ENCODE measurements at places on chromosomes 12 and 14.
A peak's percentile ranks its signal among the peaks of the same experiment; 100 is the strongest.

DNA sequence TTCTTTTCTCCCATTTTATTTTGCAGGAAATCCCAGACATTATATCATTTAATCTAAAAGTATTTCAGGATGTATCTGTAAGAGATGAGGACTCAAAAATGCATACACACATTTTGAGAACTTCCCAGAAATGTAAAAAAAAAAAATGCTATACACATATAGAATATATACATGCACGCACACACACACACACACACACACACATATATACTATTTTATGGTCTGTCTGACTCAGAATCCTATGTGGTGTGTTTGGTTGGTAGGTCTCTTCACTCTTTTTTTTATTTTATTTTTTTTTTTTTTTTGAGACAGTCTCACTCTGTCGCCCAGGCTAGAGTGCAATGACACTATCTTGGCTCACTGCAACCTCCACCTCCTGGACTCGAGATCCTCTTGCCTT, 65.5 kb downstream of the FBXO34 start:
- no peak for DNase-seq

DNA sequence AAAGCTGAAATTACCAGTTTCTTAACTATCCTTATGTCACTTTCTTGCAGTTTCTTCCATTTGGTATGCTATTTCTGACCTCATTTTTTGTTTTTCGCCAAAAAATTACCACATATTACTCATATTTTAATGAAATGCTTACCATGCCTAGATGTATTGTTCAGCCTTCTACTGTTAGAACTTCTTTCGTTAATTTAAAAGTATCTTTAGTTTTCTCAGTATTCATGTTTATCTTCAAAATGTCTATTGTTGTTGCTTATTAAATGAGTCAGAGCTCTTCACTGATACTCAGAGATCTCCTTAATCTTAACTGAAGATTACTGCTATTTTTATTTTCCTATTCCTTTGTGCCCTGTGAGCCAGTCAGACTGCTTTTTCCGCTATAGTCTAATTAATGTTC, 20.5 kb downstream of the RAP1B start:
- DNase-seq: no peak

DNA sequence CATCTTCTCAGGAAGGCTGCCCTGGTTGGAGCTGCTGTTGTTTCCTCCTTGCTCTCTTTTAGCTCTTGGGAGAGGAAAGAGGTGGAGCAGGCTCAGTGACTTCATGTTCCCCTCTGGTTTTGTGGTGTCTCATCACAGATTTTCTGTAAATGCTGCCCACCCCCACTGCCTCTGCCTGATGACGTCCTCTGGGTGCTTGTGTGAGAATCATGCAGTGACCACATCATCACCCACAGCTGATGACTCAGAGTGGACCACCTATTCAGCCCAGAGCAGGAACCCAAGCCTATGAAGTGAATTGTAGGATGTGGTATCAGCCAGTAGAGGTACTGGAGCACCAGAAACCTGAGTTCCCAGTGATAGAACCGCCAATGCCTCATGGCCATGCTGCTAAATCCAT, at the start of gene GZMB:
Gene GZMB, minus strand, starts transcription at position 33 of the 400 bp plus-strand sequence. Its CDS starts 30 bp downstream, at position 3.
- DNase-seq: no peak

DNA sequence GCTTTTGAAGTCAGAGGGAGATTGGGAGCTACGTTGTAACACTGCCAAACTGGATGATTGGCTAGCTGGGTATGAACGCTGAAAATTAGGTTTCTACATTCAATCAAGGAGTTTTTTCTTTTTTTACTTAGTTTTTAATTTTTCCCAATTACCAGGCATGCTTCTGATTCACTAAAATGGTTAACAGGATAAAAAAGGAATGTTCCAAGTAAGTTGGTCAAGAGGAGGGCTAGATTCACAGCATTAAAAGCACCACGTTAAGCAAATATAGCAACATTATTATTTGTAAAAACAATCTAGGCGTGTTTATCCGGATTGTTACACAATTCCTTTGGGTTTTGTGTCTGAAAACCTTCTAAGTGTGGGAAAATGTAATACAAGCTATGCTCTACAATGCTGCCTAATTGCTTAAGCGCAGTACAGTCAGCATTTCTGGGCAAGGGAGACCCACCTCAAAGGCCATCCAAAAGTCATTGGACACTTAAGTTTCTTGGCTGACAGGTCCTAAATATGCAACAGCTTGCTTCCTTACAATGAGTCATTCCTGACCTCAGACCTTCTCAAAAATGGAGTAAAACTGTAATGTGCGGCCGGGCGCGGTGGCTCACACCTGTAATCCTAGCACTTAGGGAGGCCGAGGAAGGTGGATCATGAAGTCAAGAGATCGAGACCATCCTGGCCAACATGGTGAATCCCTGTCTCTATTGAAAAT, 1.2 kb downstream of the RPLP0 start:
- DNase-seq: no peak

GRCh38 chr12:110635055-110635454, 21.1 kb downstream of the TCTN1 start:
- no peak for DNase-seq

DNA sequence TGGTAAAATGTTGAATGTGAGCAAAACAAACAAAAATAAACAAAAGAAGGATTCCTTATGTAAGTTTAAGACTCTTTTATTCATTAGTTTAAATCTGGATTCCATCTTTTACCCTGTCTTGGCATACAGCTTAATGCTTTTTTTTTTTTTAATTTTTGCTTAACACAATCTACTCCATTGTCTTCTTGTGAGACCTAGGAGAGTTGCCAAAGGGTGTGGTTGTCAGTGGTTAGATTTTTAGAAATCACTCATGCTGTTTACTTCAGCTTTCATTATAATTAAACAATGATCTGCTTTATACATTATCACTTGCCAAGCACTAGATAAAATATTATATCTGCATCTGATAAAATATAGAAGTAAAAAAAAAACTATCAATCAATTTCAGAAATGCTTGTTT, 77.7 kb upstream of the KITLG start:
- no peak for DNase-seq

GRCh38 chr12:106954462-106955376, 988 bp upstream of the TMEM263 start:
- peak; percentile 0 for DNase-seq

DNA sequence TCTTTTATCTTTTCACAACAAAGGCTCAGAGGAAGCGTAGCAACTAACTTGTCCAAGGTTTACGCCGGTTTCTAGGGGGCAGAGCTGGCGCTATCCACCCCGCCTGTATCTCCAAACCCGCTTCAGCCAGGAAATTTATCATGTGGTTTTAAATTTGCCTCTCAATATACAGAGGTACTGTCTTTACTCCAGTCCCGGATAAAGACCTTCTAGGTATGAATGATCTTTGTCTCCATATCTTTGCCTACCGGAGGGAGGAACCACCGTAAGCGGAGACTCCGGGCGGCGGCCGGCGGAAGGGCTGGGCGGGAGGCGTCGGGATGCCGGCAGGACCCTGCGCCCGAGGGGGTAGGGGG, 693 bp upstream of the RIMKLB start:
- DNase-seq: no peak

DNA sequence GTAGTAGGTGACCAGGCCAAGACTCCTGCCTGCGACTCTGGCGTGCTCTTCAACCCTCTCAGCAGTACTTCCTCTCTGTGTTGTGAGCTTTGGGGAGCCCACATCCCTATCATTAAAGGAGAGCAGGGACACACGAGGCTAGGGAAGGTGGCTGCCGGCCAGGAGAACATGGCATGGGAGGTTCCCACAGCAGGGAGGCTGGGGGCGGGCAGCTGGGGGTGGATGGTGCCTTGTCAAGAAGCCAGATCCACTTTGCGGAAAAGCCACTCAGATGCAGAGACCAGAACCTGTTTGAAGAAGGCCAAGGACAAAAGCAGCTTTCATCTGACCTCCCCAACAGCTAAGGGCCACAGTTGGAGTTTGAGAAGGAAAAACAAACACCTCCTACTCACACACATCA, 198.6 kb downstream of the BCL11B start:
- no peak for DNase-seq

GRCh38 chr12:26954027-26954426, 15.8 kb downstream of the FGFR1OP2 start:
- no peak for DNase-seq

DNA sequence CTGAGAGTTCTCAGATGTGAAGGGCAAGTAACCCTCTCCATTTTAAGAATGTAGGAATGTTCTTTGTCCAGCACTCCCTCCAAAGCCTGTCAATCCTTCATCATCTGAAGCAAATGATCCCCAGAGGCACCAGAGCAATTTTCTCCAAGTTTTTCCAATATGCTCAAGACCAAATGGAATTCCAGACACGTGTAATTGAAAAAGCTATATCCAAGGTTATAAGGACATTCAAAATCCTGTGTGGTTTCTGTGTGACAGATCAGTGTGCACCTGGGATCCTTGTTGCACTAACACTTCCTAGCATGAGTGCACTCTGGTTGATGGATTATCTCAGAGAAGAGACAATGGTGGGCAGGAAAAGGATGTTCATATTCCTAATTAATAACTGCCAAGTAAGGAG, 65.6 kb upstream of the OVCH1 start:
- DNase-seq: no peak

- no peak for DNase-seq
Observed at GRCh38 chr14:75879031-75879430, 102.8 kb downstream of the TGFB3 start.

- no peak for DNase-seq
Observed at GRCh38 chr14:101948666-101949216, 15.6 kb upstream of the DYNC1H1 start.

DNA sequence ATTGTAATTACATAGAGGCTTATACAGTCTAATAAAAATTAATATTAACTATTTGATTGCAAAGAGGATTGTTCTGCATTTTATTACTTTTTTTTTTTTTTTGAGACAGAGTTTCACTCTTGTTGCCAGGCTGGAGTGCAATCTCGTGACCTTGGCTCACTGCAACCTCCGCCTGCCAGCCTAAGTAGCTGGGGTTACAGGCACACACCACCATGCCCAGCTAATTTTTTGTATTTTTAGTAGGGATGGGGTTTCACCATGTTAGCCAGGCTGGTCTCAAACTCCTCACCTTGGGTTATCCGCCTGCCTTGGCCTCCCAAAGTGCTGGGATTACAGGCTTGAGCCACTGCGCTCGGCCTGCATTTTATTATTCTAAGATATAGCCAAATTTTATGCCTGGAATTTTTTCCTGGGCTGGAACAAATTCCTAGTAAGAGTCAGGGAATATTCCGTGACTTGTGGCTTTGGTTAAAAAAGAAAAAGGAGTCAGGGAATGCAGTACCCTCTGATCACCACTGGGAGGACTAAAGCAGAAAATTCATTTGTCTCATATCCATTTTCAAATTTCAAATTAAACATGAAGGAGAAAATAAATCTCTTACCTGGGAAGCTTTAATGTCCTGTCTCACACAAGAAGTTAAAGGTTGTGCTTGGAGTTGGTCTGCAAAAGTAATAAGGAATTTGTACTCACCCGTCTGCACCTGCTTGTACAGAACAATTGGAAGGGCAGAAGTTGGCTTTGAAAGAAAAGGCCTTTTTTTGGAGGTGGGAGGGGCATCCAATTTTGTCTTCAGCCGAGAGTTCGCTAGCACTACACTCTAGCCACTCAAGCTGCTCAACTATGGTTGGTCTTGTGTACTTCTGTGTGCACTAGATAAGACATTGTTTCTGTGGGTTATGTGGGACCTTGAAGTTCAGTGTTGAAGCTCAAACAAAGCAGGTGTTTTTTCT, 8.7 kb downstream of the MARK3 start:
- DNase-seq: no peak

GRCh38 chr12:95830335-95831089, 28.2 kb upstream of the SNRPF start:
- DNase-seq: no peak

- no peak for DNase-seq
Observed at GRCh38 chr14:89139404-89140247, 277.4 kb downstream of the FOXN3 start.

- DNase-seq: no peak
Observed at GRCh38 chr14:82657186-82657675, 1123.6 kb upstream of the SEL1L start.

GRCh38 chr14:102295270-102295669, 9.7 kb downstream of the MOK start:
- no peak for DNase-seq

GRCh38 chr14:87996291-87996592, 3.3 kb upstream of the GALC start:
- DNase-seq: no peak

- no peak for DNase-seq
Observed at GRCh38 chr14:51616724-51617409, 34.8 kb upstream of the FRMD6 start.
